ENCODE measurements at places on chromosomes 4 and X.
A peak's percentile ranks its signal among the peaks of the same experiment; 100 is the strongest.

GRCh38 chr4:25320773-25321172 lies 8.2 kb downstream of the ZCCHC4 start:
- H3K27me3 ChIP-seq = no peaks in the 10 kb centered on the region
- peaks cover 5% of the 10 kb centered on the region for H3K4me1 ChIP-seq
- DNase-seq = no peak
- no peak overlapping the region for H3K4me3 ChIP-seq
- peak overlapping the region; percentile 51 for H3K27ac ChIP-seq

GRCh38 chr4:94515365-94515764 lies 63.6 kb downstream of the PDLIM5 start:
- peaks cover 17% of the 10 kb centered on the region for H3K4me1 ChIP-seq
- no peaks in the 10 kb centered on the region for H3K27me3 ChIP-seq
- no peak overlapping the region for H3K4me3 ChIP-seq
- no peak for DNase-seq
- peaks cover 4% of the 10 kb centered on the region for H3K36me3 ChIP-seq
- no peak overlapping the region for H3K27ac ChIP-seq

- H3K27me3 ChIP-seq = no peaks in the 10 kb centered on the region
- no peaks in the 10 kb centered on the region for H3K36me3 ChIP-seq
- peaks cover 39% of the 10 kb centered on the region for H3K4me1 ChIP-seq
- H3K27ac ChIP-seq = peak overlapping the region; percentile 97
- DNase-seq = peak; percentile 53
Measured at GRCh38 chr4:6688879-6689505, 4.7 kb upstream of the S100P start.

GRCh38 chr4:23887173-23887572 lies 2.7 kb downstream of the PPARGC1A start:
- peaks cover 15% of the 10 kb centered on the region for H3K4me1 ChIP-seq
- peaks cover 12% of the 10 kb centered on the region for H3K27me3 ChIP-seq
- DNase-seq = no peak
- H3K36me3 ChIP-seq = no peaks in the 10 kb centered on the region
- no peak overlapping the region for H3K4me3 ChIP-seq
- no peak overlapping the region for H3K27ac ChIP-seq

GRCh38 chr4:80387390-80388283 lies 52.1 kb downstream of the CFAP299 start:
- H3K27me3 ChIP-seq = no peaks in the 10 kb centered on the region
- no peak for DNase-seq
- H3K27ac ChIP-seq = peak overlapping the region; percentile 66
- no peaks in the 10 kb centered on the region for H3K36me3 ChIP-seq
- H3K4me3 ChIP-seq = no peak overlapping the region

GRCh38 chrX:22378296-22378695 lies 105.6 kb downstream of the CBLL2 start:
- no peaks in the 10 kb centered on the region for H3K4me1 ChIP-seq
- no peak overlapping the region for H3K4me3 ChIP-seq
- DNase-seq = no peak
- H3K27me3 ChIP-seq = no peaks in the 10 kb centered on the region

- no peak for DNase-seq
- H3K27ac ChIP-seq = no peak overlapping the region
- no peaks in the 10 kb centered on the region for H3K27me3 ChIP-seq
- H3K36me3 ChIP-seq = no peaks in the 10 kb centered on the region
Measured at GRCh38 chr4:38568768-38569167, 95.2 kb upstream of the KLF3 start.

Data from naive thymus-derived CD8-positive, alpha-beta T cell (primary cell).